ENCODE measurements at places on chromosomes 16 and 17. TPM values are rescaled to one million over a fixed set of nuclear protein-coding genes. Genes with fewer than 3 reads are reported as not detected.

DNA sequence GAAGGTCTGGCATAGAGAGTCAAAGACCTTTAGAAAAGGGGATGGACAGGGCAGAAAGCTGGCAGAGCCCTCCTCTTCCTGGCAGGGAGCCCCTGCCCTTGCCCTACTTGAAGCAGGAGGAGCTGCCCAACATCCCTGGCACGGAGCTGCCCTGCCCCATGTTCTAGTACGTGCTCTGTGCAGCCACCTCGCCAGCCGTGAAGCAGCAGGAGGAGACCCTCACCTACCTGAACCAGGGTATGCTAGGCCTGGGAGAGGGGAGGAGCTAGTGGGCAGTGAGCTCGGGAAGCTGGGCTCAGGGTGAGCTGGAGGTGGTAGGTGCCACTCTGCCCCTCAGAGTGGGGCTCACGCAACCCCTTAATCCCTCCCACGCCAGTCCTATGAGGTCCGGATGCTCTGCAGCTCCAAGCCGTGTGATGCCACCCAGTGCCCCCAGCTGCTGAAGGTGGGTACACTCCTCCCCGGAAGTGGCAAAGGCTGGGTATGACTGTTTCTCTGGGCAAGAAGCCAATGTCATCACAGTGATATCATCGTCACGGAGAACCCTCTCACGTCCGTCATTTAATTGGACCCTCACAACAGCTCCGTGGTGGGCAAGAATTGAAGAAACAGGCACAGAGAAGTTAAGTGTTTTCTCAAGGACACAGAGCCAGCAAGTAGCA lies 12.7 kb upstream of the STAC2 start:
- peak; percentile 68 for DNase-seq

GRCh38 chr17:79834565-79835469 lies 4.4 kb downstream of the CBX4 start:
- no peak for DNase-seq

DNA sequence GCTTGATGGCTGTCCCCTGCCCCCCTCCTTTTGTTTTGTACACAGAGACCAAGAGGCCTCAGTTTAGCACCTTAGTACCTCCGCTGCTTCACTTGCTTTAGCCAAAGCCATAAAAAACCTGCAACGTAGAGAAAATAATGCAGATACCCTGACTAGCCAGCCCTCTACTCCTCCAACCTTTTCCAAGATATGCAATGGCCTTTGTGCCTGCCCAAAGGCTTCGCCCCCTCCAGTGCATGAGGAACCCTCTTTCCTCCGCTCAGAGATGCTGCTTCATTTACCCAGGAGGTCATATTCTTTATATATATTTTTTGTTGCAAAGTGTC lies 17.0 kb downstream of the CNTNAP1 start:
- DNase-seq, result no peak

- no peak for DNase-seq
Observed at GRCh38 chr16:23214796-23215195, 32.3 kb downstream of the SCNN1G start.

DNA sequence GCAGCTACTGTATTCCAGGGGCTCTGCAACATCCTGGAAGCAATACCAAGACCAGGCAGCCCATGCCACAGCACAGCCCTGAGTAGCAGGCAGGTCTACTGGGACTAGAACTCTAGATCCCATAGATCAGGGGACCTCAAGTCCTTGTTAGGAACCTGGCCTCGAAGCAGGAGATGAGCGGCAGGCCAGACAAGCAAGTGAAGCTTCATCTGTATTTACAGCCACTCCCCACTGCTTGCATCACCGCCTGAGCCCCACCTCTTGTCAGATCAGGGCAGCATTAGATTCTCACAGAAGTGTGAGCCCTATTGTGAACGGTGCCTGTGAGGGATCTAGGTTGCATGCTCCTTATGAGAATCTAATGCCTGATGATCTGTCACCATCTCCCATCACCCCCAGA lies 295.7 kb upstream of the TNRC6C start:
- no peak for DNase-seq

DNA sequence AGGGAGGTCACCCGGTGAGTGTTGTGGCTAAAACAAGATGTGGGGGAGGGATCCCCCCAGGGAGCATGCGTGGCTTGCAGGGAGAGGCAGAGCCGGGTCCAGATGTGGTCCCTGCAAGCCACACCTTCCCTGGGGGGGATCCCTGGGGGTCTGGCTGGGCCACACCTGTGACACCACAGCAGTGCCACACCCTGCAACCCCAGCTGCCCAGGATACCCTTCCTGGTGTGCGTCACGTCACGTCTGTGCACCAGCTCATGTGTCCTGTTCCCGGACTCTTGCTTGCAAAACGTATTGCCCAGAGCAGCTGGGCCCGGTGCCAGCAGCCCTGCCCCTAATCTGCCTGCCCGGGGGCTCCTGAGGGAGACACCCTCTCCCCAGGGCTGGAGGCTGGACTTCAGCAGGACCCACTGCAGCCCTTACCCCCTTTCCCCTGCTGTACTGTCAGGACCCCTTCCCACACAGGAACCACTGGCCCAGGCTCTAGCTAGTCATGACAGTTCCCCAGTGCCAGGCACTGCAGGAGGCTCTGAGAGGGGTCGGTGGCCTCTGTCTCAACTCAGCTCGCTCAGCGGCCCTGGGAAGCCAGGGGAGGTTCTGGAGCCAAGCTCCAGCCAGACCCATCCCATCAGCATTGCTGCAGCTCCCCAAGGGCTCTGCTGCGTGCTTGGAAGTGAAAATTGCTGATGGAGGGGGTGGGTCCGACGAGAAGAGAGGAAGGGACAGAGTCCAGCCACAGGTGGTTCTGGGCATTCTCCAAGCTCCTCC lies 25.8 kb upstream of the ACSF3 start:
- no peak for DNase-seq

DNA sequence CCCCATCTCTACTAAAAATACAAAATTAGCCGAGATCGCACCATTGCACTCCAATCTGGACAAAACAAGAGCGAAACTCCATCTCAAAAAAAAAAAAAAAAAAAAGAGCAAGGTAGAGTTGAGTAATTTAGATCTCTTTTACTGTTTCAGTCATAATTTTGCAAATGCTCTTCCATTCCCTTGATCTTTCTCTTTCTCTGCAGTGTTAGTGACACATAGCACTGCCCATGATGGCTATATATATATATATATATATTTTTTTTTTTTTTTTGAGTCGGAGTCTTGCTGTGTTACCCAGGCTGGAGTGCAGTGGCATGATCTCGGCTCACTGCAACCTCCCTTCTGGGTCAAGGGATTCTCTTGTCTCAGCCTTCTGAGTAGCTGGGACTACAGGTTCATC lies 12.2 kb upstream of the PHOSPHO1 start:
- DNase-seq, result no peak

- no peak for DNase-seq
Observed at GRCh38 chr17:44775838-44776621, 17.2 kb downstream of the ADAM11 start.

DNA sequence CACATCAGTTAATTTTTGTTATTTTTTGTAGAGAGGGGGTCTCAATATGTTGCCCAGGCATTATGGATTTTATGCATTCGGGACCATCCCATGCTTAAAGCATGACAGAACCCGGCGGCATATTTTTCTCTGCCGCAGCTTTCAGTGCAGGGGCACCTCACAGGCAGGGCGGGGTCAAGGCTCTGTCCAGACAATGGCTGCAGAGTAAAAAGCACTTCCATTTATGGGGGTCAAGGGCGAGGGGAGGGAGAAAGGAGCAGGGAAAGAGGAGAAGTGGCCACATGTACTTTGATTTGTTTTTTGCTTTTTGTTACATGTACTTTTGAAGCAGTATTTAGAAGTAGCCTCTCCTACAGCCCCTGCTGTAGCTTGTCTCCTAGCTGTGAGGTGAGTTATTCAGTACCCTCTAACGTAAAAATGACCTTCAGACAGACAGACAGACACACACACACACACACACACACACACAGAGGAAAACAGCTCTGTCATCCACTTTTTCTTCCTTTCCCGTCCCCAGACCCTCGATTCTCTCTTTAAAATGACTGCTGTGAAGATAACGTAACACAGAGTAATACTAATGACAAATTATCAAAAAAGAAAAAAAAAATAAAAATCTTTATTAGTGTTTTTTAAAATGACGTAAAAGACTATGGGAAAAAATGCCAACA lies 856 bp upstream of the SCPEP1 start:
- no peak for DNase-seq

DNA sequence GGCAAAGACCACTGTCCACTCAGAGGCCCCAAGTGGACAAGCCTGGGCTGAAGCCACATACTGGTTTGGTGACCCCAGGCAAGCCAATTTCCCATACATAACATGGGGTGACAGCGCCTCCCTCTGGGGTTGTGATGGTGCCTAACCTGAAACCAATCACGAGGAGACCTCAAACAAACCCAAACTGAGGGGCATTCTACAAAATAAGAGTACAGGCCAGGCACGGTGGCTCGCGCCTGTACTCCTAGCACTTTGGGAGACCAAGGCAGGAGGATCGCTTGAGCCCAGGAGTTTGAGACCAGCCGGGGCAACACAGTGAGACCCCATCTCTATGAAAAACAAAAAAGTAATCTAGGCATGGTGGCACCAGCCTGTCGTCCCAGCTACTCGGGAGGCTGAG lies 3.6 kb downstream of the P2RX5 start:
- no peak for DNase-seq

- no peak for DNase-seq
Observed at GRCh38 chr17:78592991-78593329, 15.8 kb upstream of the DNAH17 start.

DNA sequence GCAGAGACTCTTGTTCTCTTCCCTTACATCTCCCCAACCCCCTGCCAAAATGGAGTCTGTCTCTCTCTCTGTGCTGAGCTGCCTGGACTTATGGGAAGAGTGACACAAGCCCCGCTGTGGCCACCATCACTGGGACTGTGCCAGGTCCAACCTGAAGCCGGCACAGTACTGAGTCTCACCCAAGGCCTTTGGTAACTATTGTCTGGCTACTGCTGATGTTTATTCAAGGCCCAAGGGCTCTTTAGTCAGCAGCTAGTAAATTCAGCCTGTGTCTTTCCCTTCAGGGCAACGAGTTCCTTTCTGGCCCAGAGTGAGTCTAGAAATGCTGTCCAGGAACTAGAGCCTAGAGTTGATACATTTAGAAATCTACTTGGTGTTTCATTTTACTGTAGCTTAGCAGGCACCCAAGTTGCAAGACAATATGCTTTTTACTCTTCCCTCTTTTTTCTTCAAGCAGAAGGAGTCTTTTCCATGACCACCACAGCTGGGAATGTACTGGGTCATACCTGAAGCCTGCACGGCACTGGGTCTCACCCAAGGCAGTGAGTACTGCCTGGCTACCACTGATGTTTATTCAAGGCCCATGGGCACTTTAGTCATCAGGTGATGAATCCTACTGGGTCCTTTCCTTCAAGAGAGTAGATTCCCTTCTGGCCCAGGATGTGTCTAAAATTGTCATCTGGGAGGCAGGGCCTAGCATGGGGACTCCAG lies 17.7 kb downstream of the EFCAB5 start:
- no peak for DNase-seq

DNA sequence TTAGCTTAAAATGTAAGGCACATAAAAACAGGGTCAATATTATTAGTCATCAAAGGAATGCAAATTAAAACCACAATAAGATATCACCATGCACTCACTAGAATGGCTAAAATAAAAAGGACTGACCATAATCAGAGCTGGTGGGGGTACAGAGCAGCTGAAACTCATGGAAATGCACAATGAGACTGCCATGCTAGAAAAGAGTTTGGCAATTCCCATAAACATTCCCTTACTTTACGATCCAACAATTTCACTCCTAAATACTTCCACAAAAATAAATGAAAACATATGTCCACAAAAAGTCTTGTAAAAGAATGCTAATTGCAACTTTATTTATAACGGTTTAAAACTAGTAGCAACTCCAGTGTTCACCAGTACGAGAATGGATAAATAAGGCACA lies 36.1 kb upstream of the ERCC4 start:
- no peak for DNase-seq

- no peak for DNase-seq
Observed at GRCh38 chr17:48294020-48294805, 135.8 kb downstream of the SKAP1 start.

- DNase-seq, result peak; percentile 64
Observed at GRCh38 chr17:77127735-77128361, 12.9 kb upstream of the SEC14L1 start.

DNA sequence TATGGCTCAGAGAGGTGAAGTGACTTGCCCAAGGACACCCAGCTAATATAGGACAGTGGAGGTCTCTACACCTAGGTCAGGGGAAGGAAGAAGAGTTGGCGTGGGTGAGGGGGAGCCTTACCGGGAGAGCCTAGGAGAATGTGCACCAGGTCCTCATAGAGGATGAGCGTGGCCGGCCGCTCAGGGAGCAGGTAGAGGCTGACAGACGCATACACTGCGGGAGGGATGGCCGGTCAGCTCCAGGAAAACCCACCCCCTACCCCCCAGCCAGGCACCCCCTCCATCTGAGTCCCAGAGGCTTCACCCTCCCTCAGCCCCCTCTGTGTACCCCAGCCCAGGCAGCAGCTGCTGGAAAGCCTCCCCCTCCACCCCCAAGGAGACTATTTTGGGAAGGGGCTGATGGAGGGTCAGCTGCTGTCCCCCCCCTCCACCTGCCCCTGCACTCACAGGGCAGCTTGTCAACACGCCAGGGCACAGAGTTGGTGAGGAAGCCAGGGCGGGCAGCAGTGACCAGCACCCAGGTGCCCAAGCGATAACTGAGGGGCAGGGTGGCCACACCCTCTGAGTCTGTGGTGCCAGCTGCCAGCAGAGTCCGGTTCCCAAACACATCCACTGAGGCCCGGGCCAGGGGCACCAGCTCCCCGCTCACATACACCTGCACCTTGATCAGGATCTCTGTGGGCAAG lies 4.1 kb downstream of the FAM171A2 start:
- DNase-seq, result no peak

DNA sequence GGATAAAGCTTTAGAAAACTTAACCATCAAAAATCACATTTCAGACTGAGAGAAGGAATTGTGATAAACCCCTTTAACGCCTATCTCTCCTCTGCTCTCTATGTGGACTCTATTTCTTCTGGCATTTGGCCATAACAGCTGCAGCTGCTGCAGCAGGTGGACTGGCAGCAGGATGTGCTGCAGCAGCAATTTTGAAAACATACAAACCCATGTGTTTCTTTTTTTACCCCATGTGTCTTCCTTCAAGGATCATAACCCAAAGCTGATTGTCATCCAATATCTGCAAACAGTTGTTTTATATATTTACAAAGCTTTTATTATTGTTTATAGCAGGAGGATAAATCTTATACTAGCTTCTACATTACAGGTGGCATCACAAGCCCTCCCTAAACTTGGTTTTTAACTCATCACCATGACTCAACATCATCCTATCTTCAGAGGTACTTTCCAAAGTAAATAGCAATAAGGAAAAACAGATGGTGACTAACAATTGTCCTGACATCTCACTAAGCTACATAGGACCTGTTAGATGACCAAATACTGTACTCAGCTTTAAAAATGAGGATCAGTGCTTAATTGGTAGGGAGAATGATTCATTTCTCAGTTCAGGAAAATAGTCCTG lies 14.5 kb upstream of the KRTAP9-2 start:
- no peak for DNase-seq

GRCh38 chr16:27740496-27741201 lies 190.7 kb downstream of the KATNIP start:
- DNase-seq, result no peak

- peak; percentile 6 for DNase-seq
Observed at GRCh38 chr16:53912155-53912554, 208.2 kb downstream of the FTO start.

GRCh38 chr16:10918294-10919002 lies 23.8 kb downstream of the DEXI start:
- peak; percentile 74 for DNase-seq

Gene CA4
- not detected for total RNA-seq

Gene TMEM238L
- total RNA-seq, result not detected

Gene IRX3
- not detected for total RNA-seq

Gene OR2C1
- not detected for total RNA-seq

Gene FSCN2
- total RNA-seq, result 0.33 TPM

Gene TMEM11
- total RNA-seq, result 35.7 TPM

Gene TADA2A
- 38.8 TPM for total RNA-seq

All from activated T-cell treated with anti-CD3 and anti-CD28 coated beads, Interleukin-2, amount 50 U/mL, for 4 hours (primary cell).